ENCODE measurements at places on chromosomes 2 and 18.

DNA sequence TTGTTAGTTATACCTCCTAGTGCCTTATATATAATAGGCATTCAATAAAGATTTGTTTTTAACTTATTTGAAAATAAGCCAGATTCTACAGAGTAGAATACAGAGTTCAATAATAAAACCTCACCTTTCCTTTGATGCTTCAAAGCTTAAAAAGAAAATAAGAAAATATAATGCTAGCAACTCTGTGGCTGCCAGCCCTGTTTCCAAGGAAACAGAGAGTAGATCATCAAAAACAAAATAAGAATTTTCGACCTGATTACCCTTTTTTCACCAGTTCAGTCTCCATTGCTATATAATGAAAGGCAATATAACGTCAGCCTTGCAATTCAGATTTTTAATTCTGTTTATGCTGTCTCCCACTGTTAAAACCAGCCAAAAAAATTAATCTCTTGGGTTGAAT, 8.9 kb upstream of the PGAP1 start:
- DNase-seq, result no peak

DNA sequence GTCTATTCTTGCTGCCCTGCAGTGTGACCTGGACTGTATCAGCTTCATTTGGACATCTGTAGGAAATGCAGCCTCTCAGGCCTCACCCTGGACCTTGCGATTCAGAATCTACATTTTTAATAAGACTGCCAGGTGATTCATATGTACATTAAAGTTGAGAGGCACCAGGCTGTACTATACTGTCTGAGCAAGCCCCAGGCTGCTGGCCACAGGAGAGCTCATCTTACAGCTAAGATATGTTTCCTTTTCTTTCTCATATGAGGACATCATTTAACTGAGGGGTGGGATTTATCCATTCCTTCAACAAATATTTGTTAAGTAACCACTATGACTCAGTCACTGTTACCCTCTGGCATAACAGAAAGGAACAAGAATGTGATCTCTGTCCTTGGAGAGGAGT, 78.2 kb upstream of the GCFC2 start:
- no peak for DNase-seq

DNA sequence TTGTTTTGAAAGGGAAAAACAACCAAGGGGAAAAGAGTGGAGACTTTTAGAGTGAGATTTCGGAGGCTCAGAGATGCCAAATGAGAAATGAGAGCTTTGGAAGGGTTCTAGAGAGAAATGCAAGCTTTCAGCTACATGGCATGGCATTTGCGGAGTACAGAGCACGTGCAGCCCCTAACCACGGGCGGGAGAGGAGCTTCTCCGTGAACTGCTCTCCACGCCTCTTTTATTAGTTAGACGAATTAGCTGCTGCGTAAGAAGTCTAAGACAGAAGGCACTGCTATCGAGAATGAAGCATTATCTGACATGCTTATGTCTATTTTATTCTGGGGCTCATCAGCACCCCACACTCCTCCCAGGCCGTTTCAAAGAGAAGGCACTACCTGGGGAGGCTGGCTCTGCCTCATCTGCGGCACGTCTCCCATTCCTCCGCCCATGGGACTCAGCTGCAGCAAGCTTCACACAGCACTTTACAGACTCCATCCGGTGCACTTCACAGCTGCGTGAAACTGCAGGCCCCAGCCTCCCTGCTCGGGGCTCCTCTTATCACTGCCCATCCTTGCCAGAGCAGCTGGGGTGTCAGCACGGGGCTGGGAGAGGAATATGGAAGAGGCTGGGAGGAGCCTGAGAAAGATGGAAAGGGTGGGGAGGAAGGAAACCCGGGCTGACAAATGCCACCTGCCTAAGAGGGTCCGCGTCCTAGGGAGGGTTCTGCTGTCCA, 207.3 kb upstream of the APCDD1 start:
- DNase-seq, result no peak

DNA sequence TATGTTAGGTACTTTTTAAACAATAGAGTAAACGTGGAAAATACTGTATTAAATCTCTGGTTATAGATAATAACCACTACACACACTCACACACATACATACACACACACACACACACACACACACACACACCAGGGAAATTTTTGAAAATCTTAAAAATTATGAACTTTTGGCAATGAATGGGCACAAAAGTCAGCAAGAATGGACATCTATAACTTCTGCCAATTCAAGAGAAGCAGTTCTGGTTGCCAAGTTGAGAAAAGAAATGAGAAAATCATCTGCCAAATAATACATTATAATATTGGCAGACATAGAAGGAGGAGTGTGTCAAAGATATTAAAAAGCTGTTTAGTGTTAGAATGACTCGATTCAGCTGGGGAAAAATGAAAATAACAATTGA, 42.9 kb upstream of the TMEM178A start:
- no peak for DNase-seq

DNA sequence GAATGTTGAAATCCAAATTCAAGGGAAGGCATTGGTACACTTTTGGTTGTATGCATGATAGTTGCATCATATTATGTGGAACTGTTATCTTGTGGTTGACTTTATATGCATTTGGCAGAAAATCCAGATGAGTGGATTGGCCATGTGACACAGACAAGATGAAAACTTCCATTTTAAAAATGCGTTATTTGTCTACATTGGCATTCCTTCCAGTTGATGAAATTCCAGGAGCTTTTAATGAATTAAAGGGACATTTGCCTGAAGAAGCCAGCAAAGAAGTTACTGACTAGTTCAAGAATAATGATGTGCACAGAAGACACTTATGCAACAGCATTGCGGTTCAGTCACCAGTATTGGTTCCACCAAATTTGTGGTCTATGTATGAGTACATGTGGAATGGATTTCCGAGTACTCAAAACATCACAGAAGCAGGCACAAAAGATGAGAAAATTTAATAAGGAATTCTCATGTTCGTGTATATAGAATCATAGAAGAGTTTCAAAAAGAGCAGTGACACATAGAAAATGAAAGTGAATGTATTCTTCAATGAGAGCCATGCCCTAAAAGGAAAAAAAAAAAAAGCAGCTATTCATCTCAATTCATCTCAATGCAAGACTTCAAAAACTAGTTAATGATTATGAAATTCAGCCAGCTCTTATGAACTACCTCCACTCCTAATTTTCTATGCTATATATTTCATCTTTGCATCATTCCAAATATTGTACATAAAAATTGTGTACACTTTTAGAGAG, 232.1 kb downstream of the RBM43 start:
- no peak for DNase-seq

GRCh38 chr2:207765547-207765946, 4.2 kb downstream of the FZD5 start:
- DNase-seq, result no peak

DNA sequence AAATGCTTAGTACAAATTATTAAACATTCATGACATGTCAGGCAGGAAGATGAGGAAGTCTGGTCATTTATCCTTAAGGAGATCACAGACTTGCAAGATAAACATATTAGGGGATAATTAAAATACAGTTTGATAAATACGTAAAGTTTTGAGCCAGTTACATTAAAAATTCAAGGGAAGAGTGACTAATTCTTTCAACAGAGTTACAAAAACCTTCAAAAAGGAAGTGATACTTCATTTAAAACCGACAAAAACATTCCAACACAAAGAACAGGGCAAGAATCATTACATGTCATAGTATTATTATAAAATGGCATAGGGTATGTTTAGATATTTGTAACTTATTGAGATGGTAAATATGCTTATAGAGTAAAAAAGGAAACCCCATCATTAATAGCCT, 636.0 kb downstream of the NR4A2 start:
- DNase-seq, result no peak

DNA sequence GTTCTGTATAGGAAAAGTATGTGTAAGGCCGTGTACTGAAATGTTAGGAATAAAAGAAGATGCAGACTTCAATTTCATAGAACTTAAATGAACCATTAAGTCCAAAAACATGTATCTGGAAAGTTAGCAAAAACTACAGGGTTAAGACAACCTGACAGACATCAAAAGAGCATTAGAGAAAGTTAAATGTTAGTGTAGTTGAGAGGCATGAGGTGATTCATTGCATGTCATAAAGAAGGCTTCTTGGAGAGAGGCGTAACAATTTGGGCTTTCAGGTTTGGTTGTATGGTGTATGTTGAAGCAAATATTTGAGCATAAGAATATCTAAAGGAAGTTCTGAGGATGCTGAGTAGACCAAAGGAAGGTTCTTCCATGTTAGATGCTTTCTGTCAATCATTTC, 6.3 kb downstream of the EPC2 start:
- DNase-seq, result no peak

DNA sequence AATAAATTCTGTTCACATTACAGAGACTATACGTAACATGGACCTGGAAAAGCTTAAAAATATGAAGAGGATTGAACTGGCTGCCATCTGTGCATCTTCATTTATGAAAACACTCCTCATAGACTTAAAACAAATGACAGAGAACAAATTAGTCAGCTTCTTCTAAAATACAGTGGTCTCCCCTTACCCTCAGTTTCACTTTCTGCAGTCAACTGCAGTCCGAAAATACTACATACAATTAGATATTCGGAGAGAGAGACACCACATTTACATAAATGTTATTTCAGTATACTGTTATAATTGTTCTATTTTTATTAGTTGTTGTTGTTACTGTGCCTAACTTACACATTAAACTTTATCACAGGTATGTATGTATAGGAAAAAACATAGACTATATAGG, 6.5 kb downstream of the RNF103 start:
- no peak for DNase-seq

- DNase-seq, result no peak
Measured at GRCh38 chr18:75582406-75582821, 154.9 kb upstream of the SMIM21 start.

GRCh38 chr2:200226451-200227426, 79.8 kb upstream of the SPATS2L start:
- no peak for DNase-seq

DNA sequence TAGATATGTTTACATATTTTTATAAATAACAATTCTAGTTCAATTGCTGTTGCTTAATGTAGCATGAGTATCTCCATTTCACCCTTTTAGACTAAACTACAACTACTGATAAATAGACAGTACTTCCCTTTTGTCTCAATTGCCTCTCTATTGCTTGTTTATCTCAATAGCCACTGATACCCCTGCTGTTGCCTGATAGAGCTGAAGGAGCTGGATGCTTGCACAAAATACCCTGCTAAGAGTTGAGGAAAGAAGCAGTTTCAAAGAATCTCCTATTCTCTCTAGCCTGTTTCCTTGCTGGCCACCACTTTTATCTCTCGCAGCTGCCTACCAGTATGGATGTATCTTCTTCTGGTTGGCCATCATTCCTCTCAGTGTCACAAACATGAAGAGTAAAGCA, 16.9 kb upstream of the ZNF804A start:
- DNase-seq, result no peak
